ENCODE measurements at places on chromosomes 4 and X. TPM values are rescaled to one million over a fixed set of nuclear protein-coding genes. Genes with fewer than 3 reads are reported as not detected.

- H3K4me3 ChIP-seq, result no peak overlapping the region
- no peak for DNase-seq
- no peak overlapping the region for H3K27ac ChIP-seq
- H3K36me3 ChIP-seq, result no peaks in the 10 kb centered on the region
Measured at GRCh38 chr4:44996276-44996845, 270.0 kb upstream of the GNPDA2 start.

DNA sequence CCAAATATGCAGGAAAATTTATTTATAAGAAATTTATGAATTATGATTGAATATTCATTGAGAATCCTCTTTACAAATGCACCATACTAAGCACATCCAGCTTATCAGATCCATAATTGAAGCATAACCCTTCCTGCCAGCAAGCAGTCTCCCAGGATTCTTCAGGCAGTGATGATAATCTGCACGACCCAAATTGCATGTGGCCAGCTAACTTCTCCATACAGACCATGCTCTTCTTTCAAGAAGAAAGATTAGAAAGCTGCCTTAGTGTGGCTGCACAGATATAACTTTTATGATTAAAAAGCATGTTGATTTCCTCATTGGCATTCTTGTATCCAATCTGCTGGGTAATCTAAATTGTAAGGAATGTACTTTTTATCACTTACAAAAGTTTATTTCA, 3.3 kb upstream of the CBR4 start:
- H3K36me3 ChIP-seq, result no peaks in the 10 kb centered on the region
- peaks cover 6% of the 10 kb centered on the region for H3K27me3 ChIP-seq
- DNase-seq, result no peak
- no peak overlapping the region for H3K4me3 ChIP-seq

GRCh38 chr4:79898055-79898454, 175.0 kb downstream of the ANTXR2 start:
- H3K4me3 ChIP-seq, result no peak overlapping the region
- H3K27me3 ChIP-seq, result peaks cover 12% of the 10 kb centered on the region
- DNase-seq, result no peak
- no peaks in the 10 kb centered on the region for H3K4me1 ChIP-seq
- no peak overlapping the region for H3K27ac ChIP-seq
- no peaks in the 10 kb centered on the region for H3K36me3 ChIP-seq

- no peak overlapping the region for H3K4me3 ChIP-seq
- no peaks in the 10 kb centered on the region for H3K36me3 ChIP-seq
- H3K4me1 ChIP-seq, result no peaks in the 10 kb centered on the region
- no peak overlapping the region for H3K27ac ChIP-seq
Measured at GRCh38 chr4:17126321-17126966, 228.0 kb upstream of the LDB2 start.

- no peak overlapping the region for H3K4me3 ChIP-seq
- H3K4me1 ChIP-seq, result no peaks in the 10 kb centered on the region
- no peaks in the 10 kb centered on the region for H3K27me3 ChIP-seq
- no peak for DNase-seq
- no peaks in the 10 kb centered on the region for H3K36me3 ChIP-seq
Measured at GRCh38 chr4:125725957-125726525, 411.3 kb downstream of the FAT4 start.

- peaks cover 8% of the 10 kb centered on the region for H3K36me3 ChIP-seq
- peak overlapping the region; percentile 9 for H3K4me3 ChIP-seq
- H3K4me1 ChIP-seq, result peaks cover 51% of the 10 kb centered on the region
Measured at GRCh38 chr4:26132858-26133257, 188.0 kb upstream of the RBPJ start.

- no peaks in the 10 kb centered on the region for H3K36me3 ChIP-seq
- no peaks in the 10 kb centered on the region for H3K27me3 ChIP-seq
- H3K27ac ChIP-seq, result no peak overlapping the region
- no peak overlapping the region for H3K4me3 ChIP-seq
- no peaks in the 10 kb centered on the region for H3K4me1 ChIP-seq
Measured at GRCh38 chr4:129994715-129995114, 898.8 kb downstream of the C4orf33 start.

- H3K4me3 ChIP-seq, result no peak overlapping the region
- H3K4me1 ChIP-seq, result peaks cover 5% of the 10 kb centered on the region
- H3K36me3 ChIP-seq, result peaks cover 4% of the 10 kb centered on the region
Measured at GRCh38 chr4:8538703-8539567, 41.3 kb upstream of the GPR78 start.

GRCh38 chrX:40090050-40090804, 7.5 kb downstream of the BCOR start:
- peak overlapping the region; percentile 25 for H3K4me3 ChIP-seq
- H3K27ac ChIP-seq, result no peak overlapping the region
- DNase-seq, result no peak
- H3K4me1 ChIP-seq, result peaks cover 54% of the 10 kb centered on the region
- peaks cover 60% of the 10 kb centered on the region for H3K27me3 ChIP-seq
- peaks cover 15% of the 10 kb centered on the region for H3K36me3 ChIP-seq

DNA sequence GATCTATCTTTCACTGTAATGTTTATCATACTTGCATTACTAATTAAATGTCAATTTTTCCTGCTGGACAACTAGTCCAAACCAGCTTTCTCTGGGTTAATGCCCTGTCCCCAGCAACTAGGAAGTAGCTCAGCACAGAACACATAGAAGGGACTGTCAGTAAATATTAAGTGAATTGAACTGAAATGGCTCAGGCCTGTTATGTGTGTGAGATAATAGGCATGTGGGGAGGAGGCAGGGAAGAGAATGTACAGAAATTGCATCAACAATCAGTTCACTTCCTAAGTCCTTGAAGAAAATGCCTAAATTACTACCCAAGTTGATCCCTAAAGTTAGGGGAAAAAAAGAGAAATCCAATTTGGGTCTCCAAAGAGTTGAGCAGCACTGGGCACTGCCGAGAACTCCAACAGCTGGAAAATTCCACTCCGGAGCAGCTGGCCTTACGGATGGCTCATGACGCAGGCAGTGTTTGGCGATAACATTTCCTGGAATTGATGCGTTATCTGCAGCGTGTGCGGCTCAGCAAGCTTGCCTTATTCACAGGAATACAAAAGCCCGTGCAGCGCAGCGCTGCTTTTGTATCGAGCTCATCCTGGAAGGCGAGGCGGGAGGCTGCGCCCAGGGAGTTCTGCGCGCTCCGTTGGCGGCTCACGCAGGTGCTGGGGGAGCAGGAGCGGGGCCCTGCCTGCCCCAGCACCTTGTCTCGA, 297.3 kb upstream of the LCORL start:
- no peaks in the 10 kb centered on the region for H3K36me3 ChIP-seq
- peaks cover 18% of the 10 kb centered on the region for H3K27me3 ChIP-seq
- H3K4me1 ChIP-seq, result no peaks in the 10 kb centered on the region
- no peak for DNase-seq
- no peak overlapping the region for H3K4me3 ChIP-seq
- H3K27ac ChIP-seq, result no peak overlapping the region

DNA sequence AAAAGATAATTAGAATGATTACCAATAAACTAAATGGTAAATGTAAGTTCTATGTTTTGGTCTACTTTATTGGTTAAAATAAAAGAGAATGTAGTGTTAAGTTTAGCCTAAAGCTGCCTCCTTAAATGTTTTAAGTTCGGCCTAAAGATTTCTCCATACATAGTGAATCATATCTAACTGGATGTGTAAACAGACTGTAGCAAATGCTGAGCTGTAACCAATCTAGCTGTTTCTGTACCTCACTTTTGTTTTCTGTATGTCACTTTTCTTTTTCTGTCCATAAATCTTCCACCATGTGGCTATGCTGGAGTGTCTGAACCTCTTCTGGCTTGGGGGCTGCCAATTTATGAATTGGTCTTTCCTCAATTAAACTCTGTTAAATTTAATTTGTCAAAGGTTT, 121.2 kb downstream of the TBCK start:
- no peaks in the 10 kb centered on the region for H3K4me1 ChIP-seq
- no peak for DNase-seq
- H3K4me3 ChIP-seq, result no peak overlapping the region
- no peak overlapping the region for H3K27ac ChIP-seq
- no peaks in the 10 kb centered on the region for H3K27me3 ChIP-seq

KIAA1210 gene
- not detected for total RNA-seq

IGSF1 gene
- not detected for total RNA-seq

ZRSR2 gene
- 15.3 TPM for total RNA-seq

SPATA4 gene
- total RNA-seq, result not detected

CSAG3 gene
- 5.3 TPM for total RNA-seq

AVPR2 gene
- not detected for total RNA-seq

EPGN gene
- total RNA-seq, result not detected

TMA16 gene
- 42.7 TPM for total RNA-seq

All from activated T-cell treated with anti-CD3 and anti-CD28 coated beads, Interleukin-2, amount 50 U/mL, for 72 hours (primary cell).